H1 (cell line): ENCODE measurements at places on chromosomes 6 and 20. TPM values are rescaled to one million over a fixed set of nuclear protein-coding genes. Genes with fewer than 3 reads are reported as not detected.

DNA sequence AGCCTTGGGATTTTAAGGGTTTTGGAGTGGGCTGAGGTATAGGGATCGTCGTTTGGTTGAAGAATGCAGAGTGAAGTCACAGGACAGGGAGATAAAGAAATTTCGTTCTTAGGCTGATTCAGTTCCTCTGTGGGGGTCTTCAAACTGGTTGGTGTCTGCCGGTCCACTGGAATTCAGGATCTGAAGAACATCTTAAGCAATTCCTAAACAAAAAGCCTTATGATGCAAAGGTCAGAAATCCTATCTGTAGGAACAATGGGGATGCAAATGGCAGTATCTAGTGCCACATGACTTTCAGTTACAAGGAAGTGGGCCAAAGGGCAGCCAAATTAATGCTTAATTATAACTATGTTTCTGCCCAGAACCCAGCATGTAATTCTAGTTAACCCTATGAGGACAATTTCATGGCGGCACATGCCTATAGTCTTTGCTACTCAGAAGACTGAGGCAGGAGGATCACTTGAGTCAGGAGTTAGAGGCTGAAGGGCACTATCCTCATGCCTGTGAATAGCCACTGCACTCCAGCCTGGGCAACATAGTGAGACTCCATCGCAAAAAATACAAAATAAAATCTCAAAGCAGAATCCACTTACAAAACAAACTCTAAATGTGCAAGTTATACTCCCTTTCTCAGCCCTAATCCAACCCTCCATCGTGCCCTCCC is 4.6 kb upstream of the SLC2A10 start:
- DNase-seq = no peak

DNA sequence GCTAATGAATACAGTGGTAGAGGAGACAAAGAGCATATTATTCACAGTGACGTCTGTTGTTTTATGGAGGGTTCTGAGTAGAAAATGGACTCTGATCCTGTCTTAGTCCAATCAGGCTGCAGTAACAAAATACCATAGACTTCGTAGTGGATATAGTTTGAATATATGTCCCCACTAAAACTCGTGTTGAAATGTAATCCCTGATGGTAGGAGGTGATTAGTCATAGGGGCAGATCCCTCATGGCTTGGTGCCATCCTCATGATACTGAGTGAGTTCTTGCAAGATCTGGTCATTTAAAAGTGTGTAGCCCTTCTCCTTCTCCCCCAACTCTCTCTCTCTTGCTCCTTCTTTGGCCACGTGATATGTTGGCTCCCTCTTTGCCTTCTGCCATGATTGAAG is 82.5 kb downstream of the CD83 start:
- DNase-seq = no peak

- DNase-seq = no peak
Measured at GRCh38 chr6:162621246-162621645, 106.3 kb downstream of the PRKN start.

TRIM26 gene
- total RNA-seq = 30.7 and 32.3 TPM in 2 replicates

NTSR1 gene
- total RNA-seq = 0.75 and 0.89 TPM in 2 replicates

DLK2 gene
- total RNA-seq = 0.37 and 0.67 TPM in 2 replicates

GRCh38 chr6:131955876-131956275 is 4.7 kb upstream of the CCN2 start:
- no peak for DNase-seq

GRCh38 chr20:33995053-33995831 is 1.5 kb downstream of the RALY start:
- DNase-seq = no peak
